GM23248 (cell line): ENCODE measurements at places on chromosomes 12 and 14.

- H3K4me3 ChIP-seq: no peak overlapping the region
- H3K27ac ChIP-seq: no peak overlapping the region
- DNase-seq: no peak
- no peaks in the 10 kb centered on the region for H3K27me3 ChIP-seq
These were observed 30.7 kb downstream of the SNRNP35 start for GRCh38 chr12:123488539-123489230.

- H3K27me3 ChIP-seq: no peaks in the 10 kb centered on the region
- DNase-seq: peak; percentile 90
- peaks cover 39% of the 10 kb centered on the region for H3K36me3 ChIP-seq
- no peak overlapping the region for H3K4me3 ChIP-seq
These were observed 75.2 kb downstream of the FIGNL2 start for GRCh38 chr12:51773145-51773869.

- DNase-seq: peak; percentile 94
- H3K4me1 ChIP-seq: peaks cover 40% of the 10 kb centered on the region
These were observed 75.1 kb downstream of the DCAF5 start for GRCh38 chr14:69077841-69078240.

DNA sequence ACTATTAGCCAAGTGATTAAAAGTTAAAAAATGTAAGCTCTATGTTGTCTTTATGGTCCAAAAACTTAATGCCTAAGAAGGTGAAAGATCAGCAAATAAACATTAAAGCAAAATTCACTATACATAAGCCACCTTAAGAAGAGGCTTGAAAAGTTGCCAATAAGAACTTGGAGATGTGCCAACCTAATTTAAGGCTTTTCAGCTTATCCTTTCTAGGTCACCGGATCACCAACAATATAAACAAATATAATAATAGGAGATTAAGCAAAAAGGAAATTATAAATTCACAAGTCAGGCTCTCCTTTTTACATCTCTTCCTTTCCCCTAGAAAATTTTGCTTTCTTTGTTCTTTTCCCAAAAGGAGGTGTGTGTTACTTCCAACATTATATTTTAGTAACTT lies 30.9 kb downstream of the SLC2A3 start:
- no peaks in the 10 kb centered on the region for H3K36me3 ChIP-seq
- no peak overlapping the region for H3K4me3 ChIP-seq
- H3K27me3 ChIP-seq: no peaks in the 10 kb centered on the region

- no peak overlapping the region for H3K27ac ChIP-seq
- no peaks in the 10 kb centered on the region for H3K36me3 ChIP-seq
- H3K4me3 ChIP-seq: no peak overlapping the region
- no peaks in the 10 kb centered on the region for H3K27me3 ChIP-seq
These were observed 452.8 kb downstream of the AACS start for GRCh38 chr12:125518074-125518473.

DNA sequence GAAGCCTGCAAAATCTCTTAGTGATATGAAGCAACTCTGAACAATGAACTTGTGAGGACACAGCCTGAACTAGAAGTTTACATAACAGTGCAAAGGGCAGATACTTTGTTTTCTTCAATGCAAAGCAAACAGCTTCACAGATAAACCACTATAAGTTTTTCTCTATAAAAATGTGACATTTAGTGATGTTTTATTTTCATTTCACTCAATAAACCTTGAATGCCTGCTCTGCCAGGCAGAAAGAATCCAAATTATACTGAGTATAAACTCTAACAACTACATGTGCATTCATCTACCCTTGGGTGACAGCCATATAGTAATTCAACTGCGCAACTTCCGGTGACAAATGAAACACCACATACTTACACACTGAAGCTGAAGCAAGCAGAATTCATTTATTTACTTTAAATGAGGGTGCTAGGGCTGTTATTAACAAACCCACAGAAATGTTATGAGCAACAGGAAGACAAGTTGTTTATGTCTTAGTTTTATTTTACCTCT lies 10.3 kb downstream of the DCP1B start:
- peaks cover 30% of the 10 kb centered on the region for H3K36me3 ChIP-seq
- no peaks in the 10 kb centered on the region for H3K27me3 ChIP-seq
- peak overlapping the region; percentile 84 for H3K27ac ChIP-seq
- peak; percentile 90 for DNase-seq
- peaks cover 32% of the 10 kb centered on the region for H3K4me1 ChIP-seq
- H3K4me3 ChIP-seq: peak overlapping the region; percentile 35

- H3K36me3 ChIP-seq: peaks cover 32% of the 10 kb centered on the region
- no peak for DNase-seq
- no peak overlapping the region for H3K27ac ChIP-seq
- H3K4me3 ChIP-seq: no peak overlapping the region
These were observed 10.7 kb downstream of the SLC25A47 start for GRCh38 chr14:100333827-100334226.

DNA sequence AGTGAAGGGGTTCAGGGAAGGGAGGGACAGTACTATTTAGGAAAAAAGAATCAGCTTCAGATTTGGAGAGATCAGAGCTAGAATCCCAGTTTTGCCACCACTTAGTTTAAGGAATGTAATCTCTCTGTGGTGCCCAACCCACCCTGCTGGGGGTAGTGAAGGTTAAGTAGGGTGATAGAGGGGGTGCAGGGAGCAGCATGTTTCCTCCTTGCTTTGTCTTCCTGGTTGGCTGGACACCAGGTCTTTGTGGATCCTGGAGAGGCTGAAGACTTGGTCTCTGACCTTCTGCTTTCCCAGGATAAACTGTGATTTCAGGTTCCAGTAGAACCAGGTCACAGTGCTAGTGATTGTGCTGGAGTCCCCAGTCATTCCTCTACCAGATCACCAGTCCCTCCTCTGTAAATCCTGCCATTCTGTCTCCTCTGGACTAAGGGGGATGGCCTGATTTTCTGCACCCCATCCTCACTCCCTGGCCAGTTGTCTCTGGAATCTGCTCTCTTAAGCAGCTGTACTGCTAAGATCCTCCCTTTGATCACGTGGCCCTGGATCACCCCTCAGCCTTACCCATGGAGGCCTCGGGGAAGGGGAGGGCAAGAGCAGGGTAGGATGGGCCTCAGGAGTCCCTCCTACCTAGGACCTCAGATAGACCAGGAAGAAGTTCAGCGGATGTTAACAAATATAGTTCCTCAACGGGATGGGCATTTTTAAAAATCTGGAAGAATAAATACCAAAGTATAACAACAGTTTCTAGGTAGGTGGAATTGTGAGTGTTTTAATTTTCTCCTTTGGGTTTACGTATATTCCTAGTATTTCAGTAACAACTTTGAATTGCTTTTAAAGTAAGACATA lies 3.1 kb downstream of the MAP3K12 start:
- no peak overlapping the region for H3K27ac ChIP-seq
- H3K27me3 ChIP-seq: no peaks in the 10 kb centered on the region
- peaks cover 30% of the 10 kb centered on the region for H3K4me1 ChIP-seq
- H3K4me3 ChIP-seq: peak overlapping the region; percentile 38

DNA sequence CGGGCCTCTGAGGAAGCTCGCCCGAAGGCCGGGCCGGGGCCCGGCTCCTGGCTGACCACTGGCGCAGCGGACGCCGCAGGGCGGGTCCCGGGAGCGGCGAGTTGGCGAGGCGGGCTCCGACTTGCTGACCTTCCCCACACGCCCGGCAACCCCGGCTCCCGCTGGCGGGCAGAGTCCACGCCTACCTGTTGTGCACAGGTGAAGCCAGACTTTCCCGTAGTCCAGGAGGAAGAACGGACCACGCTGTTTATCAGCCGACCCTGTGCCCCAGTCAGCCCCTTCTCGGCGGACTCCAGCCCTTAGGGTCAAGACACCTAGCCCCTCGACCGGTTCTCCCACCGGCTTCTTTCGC lies 407 bp downstream of the HEATR5A start:
- 0 out of 2 replicates have a peak, but pooled peaks cover 3% of the 10 kb centered on the region for H3K36me3 ChIP-seq
- no peaks in the 10 kb centered on the region for H3K27me3 ChIP-seq
- peak; percentile 79 for DNase-seq
- H3K27ac ChIP-seq: peak overlapping the region; percentile 84
- peak overlapping the region; percentile 95 for H3K4me3 ChIP-seq

- H3K4me1 ChIP-seq: 0 out of 2 replicates have a peak, but pooled peaks cover 5% of the 10 kb centered on the region
- H3K36me3 ChIP-seq: no peaks in the 10 kb centered on the region
- no peak overlapping the region for H3K27ac ChIP-seq
- peak; percentile 23 for DNase-seq
- peaks cover 20% of the 10 kb centered on the region for H3K27me3 ChIP-seq
These were observed 2.9 kb downstream of the SLC17A8 start for GRCh38 chr12:100359822-100360221.

- H3K27me3 ChIP-seq: no peaks in the 10 kb centered on the region; the same call in none of the 2 replicates
- no peak overlapping the region for H3K27ac ChIP-seq
- no peak overlapping the region for H3K4me3 ChIP-seq
- DNase-seq: no peak
- no peaks in the 10 kb centered on the region for H3K36me3 ChIP-seq
These were observed 623 bp upstream of the TSPAN8 start for GRCh38 chr12:71158361-71158882.
